Fibroblast of skin of right quadriceps (primary cell): ENCODE measurements at places on chromosomes 1 and 21.

- no peak for DNase-seq
Observed at GRCh38 chr1:14080653-14081052, 380.7 kb downstream of the PRDM2 start.

DNA sequence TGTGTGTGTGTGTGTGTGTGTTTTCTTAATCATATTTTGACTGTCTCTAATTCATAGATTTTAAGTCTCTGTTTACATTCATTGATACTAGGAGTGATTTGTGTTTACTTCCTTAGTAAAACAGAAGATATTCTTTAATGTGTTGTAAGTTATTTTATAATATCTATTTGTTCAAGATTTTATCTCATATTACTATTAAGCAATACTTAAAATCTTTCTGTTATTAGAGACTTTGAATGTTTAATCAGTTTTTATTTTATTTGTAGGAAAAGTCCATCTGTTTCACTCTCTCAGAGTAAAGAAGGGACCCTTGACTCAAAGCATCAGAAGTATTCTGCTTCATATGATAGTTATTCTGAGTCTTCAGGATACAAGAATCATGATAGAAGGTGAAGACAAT, 89.2 kb downstream of the CEP350 start:
- no peak for DNase-seq

GRCh38 chr1:107879346-107879745, 85.6 kb downstream of the VAV3 start:
- DNase-seq: no peak

- no peak for DNase-seq
Observed at GRCh38 chr1:147726168-147726567, 34.2 kb downstream of the GJA5 start.
